ENCODE measurements at places on chromosomes 1 and 21. TPM values are rescaled to one million over a fixed set of nuclear protein-coding genes. Genes with fewer than 3 reads are reported as not detected.

DNA sequence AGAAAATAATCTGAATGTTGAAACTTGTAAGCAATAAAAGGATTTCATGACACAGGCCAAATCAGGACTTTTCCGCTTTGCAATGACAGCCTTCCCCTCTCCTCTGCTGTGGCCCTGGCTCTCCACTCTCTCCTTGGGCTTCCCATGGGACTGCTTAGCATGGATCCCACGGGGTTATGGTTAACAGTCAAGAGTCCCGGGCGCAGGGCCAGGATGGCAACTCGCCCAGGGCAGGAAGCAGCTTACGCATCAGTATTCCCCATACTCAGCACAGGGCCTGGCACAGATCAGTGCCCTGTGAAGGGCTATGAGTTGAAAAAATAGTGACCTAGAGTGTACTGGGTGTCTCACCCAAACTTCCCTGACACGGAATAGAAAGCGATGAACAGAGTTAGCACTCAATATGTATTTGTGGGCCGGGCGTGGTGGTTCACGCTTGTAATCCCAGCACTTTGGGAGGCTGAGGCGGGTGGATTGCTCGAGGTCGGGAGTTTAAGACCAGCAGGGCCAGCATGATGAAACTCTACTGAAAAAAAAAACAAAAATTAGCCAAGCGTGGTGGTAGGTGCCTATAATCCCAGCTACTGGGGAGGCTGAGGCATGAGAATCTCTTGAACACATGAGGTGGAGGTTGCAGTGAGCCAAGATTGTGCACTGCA, 29.1 kb upstream of the GRHL3 start:
- no peak for DNase-seq

DNA sequence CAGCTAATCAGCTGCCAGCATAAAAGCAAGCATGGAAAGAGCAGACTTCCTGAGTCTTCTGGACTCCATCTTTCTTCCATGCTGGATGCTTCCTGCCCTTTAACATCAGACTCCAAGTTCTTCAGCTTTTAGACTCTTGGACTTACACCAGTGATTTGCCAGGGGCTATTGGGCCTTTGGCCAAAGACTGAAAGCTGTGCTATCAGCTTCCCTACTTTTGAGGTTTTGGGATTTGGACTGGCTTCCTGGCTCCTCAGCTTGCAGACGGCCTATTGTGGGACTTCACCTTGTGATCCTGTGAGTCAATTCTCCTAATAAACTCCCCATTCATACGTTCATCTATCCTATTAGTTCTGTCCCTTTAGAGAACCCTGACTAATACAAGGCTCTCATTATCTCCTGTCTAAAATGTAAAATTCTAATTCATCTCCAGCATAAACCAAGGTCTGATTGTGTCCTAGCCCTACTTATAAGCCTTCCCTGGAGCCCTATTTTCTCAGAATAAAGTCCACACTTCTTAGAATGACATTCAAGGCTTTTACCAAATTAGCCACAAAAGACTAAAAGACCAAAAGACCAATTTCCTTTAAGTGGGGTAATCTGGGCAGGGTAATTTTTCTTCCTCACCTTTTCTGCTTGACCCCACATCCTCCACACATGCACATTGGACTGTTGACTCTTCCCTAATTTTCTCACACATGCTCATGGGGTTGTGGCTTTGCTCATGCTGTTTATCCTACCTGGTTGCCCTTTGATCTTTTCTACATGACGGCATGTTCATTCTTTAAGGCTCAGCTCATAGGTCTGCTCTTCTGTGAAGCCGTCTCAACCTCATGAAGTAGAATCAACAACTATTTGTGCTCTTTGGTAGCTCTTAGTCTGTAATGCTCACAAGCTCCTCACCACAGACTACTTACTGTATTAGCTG, 18.1 kb upstream of the ENAH start:
- no peak for DNase-seq

GRCh38 chr1:79362470-79362869, 355.9 kb upstream of the ADGRL4 start:
- DNase-seq: no peak

DNA sequence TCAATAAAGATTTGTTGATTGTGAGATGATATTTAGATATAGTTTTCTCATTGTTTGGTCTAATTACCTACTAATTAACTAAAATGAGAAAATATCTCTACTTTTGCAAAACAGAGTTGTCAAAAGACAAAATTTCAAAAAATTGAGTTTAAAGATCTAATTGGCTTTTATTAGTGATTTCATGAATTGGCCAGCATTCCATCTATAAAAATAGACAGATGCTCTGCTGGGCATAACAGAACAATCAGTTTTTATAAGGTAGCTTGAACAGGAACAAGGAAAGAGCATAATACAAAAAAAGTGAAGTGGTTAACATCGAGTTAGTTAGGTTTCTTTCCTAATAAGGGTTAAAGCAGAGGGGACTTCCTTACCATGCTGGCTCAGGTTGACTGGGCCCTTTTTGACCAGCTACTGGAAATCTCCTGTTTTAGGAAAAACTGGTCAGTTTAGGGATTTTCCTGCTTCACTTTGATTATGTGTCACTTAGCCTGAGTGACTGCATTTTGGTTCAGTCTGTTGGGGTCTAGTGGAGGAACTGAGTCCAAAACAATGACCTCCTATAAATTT, 63.0 kb downstream of the VCAM1 start:
- no peak for DNase-seq

GRCh38 chr1:108611984-108612383, 48.9 kb downstream of the HENMT1 start:
- DNase-seq: no peak

DNA sequence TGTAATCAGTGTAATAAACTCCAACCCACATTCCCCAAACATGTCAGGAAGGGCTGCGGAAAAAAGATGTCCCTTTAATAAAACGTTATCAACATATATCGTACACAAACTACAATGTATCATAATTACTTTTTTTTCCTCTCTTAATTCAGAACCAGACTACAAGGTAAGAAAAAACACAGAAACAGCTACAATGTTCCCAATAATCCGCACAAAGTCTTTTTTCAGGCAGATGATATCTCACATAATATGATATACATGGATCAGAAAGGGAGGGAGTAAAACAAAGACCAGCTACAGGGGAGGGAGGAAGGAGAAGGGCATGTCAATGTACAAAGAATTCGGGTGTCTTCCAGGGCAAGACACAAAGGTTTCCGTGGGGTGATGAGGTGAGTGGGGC, 25.4 kb downstream of the MRPL37 start:
- DNase-seq: no peak

DNA sequence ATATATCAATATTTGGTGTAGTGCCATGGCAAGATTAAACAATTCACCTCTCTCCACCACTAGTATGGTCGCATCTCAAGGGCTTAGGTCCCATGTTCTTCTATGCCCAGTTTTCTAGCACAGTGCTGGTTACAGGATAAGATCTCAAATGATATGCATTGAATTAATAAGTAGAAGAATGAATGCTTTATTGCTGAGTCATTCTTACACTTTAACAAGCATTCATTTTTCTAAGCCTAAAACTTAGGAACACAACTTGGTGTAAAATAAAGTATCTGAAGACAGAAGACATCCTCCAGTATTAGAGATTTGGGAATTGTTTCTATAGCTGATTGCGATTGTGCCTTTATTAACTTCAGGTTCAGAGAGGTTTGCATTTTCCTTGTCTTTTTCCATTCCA, 85.8 kb downstream of the TBX15 start:
- no peak for DNase-seq

DNA sequence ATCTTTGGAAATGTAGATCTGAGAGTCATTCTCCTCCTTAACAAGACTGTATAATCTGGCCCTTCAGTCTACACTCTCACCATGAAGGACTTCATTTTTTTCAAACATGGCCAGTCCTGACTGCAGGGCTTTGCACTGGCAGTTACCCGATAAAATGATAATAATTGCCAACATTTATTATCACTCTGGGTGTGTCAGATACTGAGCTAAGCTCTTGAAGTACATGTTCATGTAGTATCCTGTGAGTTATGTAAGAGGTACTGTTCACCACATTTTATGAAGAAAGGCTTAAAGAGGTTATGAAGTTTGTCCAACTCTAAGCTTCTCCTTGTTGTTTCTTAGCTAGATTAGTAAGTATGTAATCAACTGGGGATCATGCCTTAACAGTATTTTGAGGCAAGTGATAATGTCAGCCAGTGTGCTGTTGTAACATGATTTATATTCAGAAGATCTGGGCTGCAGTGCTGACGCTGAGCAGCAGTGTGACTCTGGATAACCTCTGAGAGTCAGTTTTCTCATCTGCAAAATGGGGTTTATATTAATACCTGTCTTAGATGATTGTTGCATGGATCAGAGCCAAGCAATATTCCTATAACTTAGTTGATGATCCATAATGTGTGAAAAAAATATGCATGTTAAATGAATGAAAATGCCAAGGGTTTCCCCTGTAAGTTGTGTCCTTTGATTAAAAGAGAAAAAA, 42.1 kb upstream of the LEPR start:
- no peak for DNase-seq

- DNase-seq: no peak
These were observed 35.9 kb downstream of the SLC30A1 start for GRCh38 chr1:211543025-211543424.

DNA sequence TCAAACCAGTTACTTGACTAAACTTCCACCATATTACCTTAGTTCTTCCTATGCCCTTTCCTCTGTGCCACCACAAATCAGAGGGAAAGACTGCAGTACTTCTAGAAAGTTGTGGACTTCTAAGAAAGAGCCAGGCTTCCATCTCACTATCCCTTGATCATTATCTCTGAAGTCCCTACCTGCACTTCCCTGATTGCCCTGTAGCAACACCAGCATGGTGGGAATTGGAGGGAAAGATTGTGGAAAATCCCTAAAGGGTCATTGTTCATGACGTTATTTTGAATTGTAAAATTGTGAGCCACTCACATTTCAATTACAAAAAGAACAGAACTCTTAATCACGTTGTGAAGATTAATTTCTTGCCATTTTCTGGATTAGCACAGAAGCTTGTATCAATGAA, 23.4 kb upstream of the KIAA1614 start:
- no peak for DNase-seq

GRCh38 chr1:14987829-14988603, 165.5 kb upstream of the TMEM51 start:
- DNase-seq: no peak

DNA sequence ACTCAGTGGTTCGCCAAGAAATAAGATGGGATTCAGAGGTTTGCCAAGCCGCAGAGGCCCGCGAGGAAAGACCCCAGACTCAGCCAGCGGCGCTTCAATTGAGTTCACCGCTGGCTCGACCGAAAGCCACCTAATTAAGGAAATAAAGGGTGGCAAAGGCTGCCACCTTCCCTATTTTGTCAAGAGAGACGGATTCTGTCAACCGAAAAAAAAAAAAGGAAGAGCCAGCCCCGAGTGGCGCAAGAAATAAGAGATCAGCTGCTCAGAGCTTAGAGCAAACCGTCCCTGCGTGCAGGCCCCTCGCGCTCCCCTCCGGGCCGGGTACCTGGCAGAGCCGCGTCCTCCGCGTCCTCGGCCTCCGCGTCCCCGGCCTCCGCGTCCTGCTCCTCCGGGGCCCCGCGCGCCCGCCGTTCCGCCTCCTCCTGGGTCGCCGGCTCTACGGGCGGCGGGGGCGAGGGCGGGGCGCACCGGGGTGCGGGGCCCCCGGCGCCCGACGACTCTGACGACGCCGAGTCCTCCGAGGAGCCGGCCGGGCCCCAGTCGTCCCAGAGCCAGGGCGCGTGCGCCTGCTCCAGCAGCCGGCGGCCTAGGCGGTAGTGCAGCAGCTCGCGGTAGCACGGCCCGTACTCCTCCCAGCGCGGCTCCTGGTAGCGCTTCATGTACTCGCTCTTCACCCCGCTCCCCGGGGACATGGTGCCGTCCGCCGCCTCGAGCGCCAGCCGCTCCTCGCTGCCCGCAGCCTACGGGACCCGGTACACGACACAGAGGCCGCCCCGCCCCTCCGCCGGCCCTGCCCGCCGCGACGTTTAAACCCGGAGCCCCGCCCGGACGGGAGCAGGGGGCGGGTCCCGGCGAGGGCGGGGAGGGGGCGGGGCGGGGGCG, 832 bp downstream of the CCSAP start:
- DNase-seq: peak; percentile 82

DNA sequence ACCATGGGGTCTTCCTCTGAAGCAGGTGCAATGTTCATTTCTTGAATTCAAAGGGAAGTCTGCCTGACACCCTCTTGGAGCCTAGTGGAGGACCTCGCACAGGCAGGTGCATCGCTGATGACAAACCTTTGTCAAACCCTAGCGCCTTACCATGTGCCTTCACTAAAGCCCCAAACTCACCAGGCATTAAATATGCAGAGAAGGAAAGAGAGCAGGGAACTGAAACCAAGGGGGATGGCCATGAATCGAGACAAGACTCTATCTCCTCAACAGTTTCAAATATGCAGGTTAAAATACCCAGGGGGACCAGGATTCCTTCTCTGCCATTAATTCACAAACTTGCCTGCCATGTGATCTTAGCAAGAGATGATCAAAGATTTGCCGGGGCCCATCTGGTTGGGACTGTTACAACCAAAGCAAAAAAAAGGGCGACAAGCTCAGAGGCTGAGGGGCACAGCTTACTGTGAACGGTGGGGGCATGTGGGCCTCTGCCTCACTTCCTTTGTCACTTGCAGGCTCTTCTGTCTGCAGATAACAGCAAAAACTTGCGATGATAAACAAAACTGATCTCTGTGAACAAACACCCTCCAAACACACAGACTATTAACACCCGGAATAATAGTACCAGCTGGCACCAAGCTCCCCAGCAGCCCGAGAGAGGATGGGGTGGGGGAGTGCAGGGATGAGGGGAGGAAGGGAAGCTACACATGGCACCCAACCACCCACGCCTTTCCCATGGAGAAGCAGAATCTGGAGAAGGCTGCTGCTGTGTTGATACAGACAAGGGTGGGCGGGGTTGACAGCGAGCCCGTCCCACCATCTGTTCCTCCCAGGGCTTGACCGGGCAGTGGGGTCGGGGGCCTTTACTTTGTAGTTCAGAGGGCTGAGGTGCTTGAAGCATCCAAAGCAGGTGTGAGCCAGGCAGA, 33.9 kb downstream of the TMEM63A start:
- peak; percentile 30 for DNase-seq

FYB2 gene
- not detected for total RNA-seq

DNA sequence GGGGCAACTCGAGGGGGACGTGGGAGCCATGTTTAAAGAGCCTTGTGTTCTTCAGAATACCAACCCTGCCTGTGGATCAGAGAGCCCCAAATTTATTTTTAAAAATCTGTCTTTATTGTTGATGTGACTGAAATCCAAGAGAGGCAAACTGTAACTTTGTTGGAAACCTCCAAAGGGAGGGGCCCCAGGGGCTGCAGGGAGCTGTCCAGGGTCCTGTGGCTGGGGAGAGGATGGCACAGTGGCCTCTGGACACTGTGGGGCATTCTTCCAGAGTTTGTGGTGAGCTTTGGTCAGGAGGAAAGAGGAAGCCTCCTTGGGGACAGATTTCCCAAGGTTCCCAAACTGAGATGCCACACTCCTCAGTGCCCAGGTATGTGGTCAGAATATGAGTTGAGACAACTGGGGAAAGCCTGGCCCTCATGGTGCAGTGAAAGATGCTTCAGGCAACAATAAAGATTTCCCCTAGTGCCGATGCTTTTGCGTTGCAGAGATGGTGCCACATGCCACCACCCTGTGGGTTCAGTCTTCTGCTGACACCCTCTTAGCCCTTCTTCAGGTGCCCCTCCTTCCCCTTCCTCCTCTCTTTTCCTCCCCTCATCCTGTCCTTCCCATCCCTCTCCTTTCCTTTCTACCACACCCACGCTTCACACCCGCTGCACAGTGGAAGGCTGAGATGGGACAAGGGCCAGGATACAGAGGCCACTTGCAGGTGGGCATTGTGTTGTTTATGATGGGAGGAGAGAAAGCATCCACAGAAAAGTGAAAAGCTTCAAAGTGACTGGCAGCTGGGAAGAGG, 122.1 kb downstream of the UCK2 start:
- DNase-seq: peak; percentile 15

- DNase-seq: no peak
These were observed 11.3 kb upstream of the KLF18 start for GRCh38 chr1:44152692-44153091.

MECR gene
- 35.7 TPM for total RNA-seq

KLHL21 gene
- total RNA-seq: 21.0 TPM

PLEKHA6 gene
- total RNA-seq: 0.52 TPM

All from activated naive CD4-positive, alpha-beta T cell treated with anti-CD3 and anti-CD28 coated beads for 36 hours (primary cell).